Osteocyte (in vitro differentiated cells): ENCODE measurements at places on chromosomes 11 and 22. TPM values are rescaled to one million over a fixed set of nuclear protein-coding genes. Genes with fewer than 3 reads are reported as not detected.

- peak; percentile 73 for DNase-seq
Observed at GRCh38 chr22:48369789-48370507, 1457.7 kb downstream of the BRD1 start.

- no peak for DNase-seq
Observed at GRCh38 chr11:110812086-110812733, 100.0 kb upstream of the ARHGAP20 start.

DNA sequence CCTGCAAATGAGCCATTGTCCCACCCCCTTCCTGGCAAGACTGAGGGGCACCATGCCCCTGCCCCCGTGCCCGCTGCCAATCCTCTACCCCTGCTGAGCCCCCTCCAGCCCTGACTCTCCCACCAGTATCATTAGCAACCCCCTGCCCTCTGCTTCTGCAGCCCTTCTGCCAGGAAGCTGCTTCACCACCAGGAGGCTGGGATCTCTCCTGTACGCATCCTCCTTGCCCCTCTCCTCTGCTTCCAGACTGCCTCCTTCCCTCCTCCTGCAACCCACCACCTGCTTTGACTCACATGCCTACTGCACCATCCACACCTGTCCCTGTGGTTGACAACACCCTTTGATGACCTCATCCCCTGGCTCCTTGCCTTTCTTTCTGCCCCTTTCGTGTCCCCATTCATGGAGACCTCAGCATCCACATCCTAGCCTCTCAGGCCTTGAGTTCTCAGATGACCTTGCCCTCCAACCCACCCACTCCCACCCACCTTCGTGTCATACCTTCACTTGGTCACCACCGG lies 13.4 kb upstream of the PNPLA3 start:
- no peak for DNase-seq

DNA sequence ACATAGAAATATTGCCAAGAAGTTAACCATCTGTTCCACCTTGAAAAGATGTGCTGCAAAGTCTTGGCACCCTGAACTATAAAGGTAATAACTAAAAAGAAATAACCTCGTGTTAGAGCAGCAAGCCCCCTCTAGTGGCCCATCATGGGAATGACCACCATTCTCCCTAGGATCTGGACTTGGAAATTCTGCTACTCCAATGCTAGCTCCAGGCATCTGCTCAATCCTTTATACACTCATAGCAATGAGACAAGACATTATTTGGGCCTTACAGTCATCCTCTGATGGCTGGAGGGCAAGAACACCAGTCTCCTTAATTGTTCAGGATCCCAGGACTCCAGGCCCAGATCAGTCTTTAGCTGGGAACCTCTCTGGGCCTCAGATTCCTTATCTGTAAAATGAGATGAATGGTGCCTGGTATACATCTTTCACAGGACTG lies 76.0 kb downstream of the CWC15 start:
- DNase-seq, result no peak

GRCh38 chr11:78160557-78160956 lies 21.1 kb upstream of the ALG8 start:
- no peak for DNase-seq

- DNase-seq, result no peak
Observed at GRCh38 chr11:4677948-4678347, 19.7 kb downstream of the OR51E2 start.

DNA sequence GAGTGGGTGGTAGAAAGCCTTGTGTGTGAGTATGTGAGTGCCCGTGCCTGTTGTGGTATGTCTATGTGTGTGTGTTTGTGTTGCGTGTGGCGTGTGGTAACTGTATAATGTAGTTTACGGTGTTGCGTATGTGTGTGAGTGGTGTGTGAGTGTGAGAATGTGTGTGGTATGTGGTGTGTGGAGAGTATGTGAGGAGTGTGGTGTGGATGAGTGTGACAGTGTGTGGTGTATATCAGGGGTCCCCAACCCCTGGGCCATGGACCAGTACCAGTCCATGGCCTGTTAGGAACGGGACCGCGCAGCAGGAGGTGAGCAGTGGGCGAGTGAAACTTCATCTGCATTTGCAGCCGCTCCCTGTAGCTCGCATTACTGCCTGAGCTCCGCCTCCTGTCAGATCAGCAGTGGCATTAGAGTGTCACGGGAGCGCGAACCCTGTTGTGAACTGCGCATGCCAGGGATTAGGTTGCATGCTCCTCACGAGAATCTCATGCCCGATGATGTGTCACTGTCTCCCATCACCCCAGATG lies 5.7 kb downstream of the UPK3A start:
- DNase-seq, result no peak

DNA sequence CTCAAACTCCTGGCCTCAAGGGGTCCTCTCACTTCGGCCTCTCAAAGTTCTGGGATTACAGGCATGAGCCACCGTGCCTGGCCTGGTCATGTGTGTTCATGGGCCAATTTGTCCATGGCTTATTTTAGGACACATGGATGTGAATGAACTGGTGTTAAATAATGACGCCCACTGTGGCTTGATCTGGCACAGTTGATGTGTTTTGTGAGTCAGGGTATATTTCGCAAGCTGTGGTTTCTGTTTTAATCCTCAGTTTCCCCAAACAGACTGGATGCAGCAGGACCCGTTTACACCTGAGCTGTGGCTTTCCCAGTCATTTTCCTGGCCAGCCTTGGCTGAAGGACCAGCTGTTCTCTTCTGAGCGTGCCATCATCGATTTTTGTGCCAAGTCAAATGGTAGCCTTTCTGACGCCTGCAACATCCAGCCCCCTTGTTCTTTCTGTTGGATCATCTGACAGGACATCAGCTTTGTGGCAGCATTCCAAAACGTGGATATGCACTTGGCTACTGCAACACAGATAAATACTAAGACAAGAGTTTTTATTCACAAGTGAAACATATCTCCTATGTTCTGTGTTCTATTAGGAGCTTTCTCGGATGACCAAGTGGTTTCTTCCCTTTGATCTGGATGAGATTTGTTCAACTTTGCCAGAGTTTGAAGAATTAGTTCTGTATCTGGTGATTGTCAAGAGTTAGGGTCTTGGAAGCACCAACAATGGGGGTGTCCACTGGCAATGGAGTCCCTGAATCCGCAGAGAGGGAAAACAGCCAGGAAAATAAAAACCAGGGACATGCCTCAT lies 40.0 kb upstream of the SEPTIN5 start:
- peak; percentile 40 for DNase-seq

GRCh38 chr11:63017306-63017974 lies 1.8 kb upstream of the SLC22A8 start:
- no peak for DNase-seq

DNA sequence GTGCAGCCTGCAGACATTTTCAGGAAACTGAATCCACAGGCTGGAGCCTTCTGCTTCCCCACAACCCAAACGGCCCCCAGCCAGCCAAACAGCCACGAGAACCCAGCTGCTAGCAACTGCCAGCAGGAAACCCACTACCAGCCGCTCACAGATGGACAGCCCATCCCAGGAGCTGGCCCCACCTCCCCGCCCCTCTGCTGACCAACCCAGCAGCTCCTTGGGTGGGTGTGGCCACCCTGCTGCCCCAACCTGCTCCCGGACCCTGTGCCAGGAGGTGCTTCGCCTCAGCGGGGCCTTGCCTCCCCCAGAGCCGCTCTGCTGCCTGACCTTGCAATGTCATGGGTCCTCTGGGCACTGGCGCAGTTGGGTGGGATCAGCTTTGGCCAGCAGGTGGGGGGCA lies 8.2 kb upstream of the CCDC188 start:
- no peak for DNase-seq

DNA sequence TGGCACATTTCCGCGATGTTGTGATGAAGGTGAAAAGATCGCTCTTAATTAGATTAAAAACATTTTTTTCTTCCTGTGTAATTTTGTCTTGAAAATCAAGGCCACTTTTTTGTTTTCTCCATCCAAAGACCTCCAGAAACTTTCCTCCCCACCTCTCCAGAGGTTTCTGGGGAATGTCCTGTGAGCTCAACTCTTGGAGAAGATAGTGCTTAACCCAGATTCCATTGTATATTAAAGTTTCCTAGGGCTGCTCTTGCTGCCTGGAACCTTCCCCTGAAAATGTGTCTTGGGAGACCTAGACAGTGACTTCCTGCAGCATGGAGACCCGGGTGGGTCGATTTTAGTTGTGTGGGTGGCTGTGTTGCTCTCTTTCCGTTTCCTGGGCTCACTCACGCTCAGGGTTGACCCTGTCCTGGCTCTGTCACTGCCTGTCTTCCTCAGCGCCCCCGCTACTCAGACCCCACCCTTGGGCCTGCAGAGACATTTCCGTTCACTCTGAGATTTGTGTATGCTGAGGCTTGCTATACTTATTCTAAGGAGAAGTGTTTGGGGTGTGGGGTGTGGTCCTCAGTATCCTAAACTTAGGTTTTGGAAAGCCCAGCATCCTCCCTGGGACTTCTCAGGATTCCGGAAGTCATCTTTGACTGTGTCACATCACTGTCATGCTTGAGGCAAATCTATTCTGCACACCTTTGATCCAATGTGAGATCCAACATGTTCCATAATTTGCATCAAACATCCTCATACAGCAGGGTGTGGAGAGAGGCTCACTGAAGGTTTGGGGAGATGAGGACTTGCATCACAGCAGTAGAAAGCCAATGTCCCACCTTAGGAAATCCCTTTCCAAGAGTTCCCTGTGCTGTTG lies 47.2 kb downstream of the KCNQ1OT1 start:
- DNase-seq, result no peak

- no peak for DNase-seq
Observed at GRCh38 chr11:11565636-11566035, 56.2 kb downstream of the GALNT18 start.

- DNase-seq, result no peak
Observed at GRCh38 chr22:42412744-42413333, 19.4 kb downstream of the NFAM1 start.

GRCh38 chr11:10930972-10931760 lies 73.3 kb upstream of the ZBED5 start:
- peak; percentile 89 for DNase-seq

DNA sequence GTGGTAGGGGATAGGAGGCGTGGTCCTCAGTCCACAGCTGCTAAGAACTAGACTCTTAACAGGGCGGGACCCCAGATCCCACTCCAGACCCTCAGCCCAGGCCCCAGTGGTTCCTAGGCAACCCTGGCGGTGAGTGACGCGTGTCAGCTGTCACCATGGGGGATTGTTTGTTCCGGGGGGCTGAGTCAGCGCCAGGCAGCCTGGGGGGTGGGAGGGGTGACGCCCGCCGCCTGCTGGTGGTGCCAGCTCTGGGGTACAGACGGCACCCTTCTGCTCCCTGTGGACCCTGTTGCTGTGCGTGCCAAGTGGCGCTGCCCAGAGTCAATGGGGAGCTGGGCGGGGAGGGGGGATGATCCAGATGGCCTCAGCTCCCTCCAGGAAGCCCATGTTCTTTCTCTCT lies 2.5 kb downstream of the CNIH2 start:
- DNase-seq, result no peak

- DNase-seq, result no peak
Observed at GRCh38 chr22:35752863-35753189, 35.2 kb downstream of the APOL5 start.

DNA sequence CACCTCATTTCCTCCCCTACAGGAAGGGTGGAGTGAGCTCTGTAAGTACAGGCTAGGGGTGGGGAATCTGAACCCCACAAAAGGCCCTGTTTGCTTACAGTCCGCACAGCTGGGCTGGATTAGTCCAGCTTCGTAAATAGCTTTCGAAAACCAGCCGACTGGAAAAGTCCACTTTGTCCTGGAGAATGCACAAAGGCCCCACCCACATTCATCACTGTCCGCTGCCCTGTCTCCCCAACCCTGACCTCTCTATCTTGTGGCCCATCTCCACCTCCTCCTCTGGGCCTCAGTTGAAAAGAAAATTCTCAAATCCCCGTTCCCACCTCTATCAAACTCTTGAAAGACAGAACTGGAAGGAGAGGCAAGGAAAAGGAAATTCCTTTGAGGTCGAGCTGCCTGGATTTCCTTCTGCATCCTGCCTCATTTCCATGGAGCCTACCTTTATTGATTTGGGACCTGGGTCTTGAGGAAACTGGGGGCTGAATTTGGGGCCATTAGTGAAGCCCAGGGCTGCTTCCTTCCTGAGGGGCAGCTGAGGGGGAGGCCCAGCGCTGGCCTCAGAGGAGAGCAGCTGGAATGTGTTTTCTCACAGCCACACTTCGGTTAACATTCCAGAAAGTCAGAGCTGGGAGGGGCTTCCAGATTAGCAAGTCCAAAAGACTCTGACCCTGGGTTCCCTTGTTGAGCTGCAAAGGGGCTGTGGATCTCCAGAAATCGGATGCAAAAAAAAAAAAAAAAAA lies 147.6 kb downstream of the FBXO7 start:
- no peak for DNase-seq

DNA sequence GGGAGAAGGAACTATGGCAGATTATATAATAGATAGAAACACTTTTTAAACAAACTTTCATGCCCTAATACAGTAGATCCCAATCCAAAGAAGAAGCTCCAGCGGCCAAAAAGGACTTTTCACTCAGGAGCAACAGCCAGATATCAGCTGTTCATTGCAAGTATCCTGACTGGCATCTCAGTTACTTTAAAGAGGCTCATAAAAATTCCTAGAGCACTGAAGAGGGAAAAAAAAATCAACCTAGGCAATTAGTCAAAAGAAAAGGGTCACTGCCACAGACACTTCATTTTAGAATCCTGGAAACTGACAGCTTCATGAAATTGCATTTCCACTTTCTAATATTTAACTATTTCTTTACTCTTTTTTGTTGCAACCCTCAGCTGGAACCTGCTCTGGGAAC lies 170.6 kb upstream of the SOX6 start:
- no peak for DNase-seq

DNA sequence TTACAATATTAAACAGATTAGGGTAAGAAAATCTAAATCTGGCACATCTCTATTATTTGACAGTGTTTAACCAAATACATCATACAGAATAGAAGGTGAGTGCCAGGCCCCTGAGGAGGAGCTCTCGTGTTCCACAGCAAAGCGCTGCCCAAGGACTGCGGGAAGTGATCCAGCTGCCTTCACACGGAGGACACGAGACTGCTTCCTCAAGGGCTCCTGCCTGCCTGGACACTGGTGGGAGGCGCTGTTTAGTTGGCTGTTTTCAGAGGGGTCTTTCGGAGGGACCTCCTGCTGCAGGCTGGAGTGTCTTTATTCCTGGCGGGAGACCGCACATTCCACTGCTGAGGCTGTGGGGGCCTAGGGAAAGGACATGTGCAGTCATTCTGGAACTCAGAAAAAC lies 71.1 kb downstream of the NCAPD3 start:
- DNase-seq, result peak; percentile 73

GRCh38 chr22:42347281-42347824 lies 76.9 kb upstream of the TCF20 start:
- DNase-seq, result no peak

Gene C2CD3
- 25.2 and 26.9 TPM in 2 replicates for total RNA-seq

Gene GRIA4
- total RNA-seq, result not detected in 2 replicates

Gene EFEMP2
- total RNA-seq, result 130 and 131 TPM in 2 replicates

Gene GRIK4
- 0.11 TPM in 1 of 2 replicates, not detected in the other for total RNA-seq

Gene POU2AF2
- total RNA-seq, result not detected in 2 replicates

Gene DCHS1
- total RNA-seq, result 63.0 and 63.3 TPM in 2 replicates

Gene ALDH3B1
- 4.7 and 6.5 TPM in 2 replicates for total RNA-seq

Gene SLC37A4
- 15.6 and 16.3 TPM in 2 replicates for total RNA-seq

Gene SLC5A12
- 0.76 and 1.2 TPM in 2 replicates for total RNA-seq

Gene CCDC87
- 0.19 and 0.39 TPM in 2 replicates for total RNA-seq

Gene SPA17
- total RNA-seq, result 3.7 and 4.7 TPM in 2 replicates

Gene GGT1
- 1.9 and 2.6 TPM in 2 replicates for total RNA-seq

Gene MAPK11
- 6.4 and 6.9 TPM in 2 replicates for total RNA-seq

Gene UBASH3B
- total RNA-seq, result 40.9 and 43.5 TPM in 2 replicates

Gene PLEKHB1
- total RNA-seq, result 0.78 TPM in 1 of 2 replicates, not detected in the other
